Activated T-cell treated with anti-CD3 and anti-CD28 coated beads, Interleukin-2, amount 50 U/mL, for 4 hours (primary cell): ENCODE measurements at places on chromosomes 3 and 15. TPM values are rescaled to one million over a fixed set of nuclear protein-coding genes. Genes with fewer than 3 reads are reported as not detected.

GRCh38 chr15:33963831-33964664 lies 4.2 kb upstream of the CHRM5 start:
- DNase-seq = no peak

DNA sequence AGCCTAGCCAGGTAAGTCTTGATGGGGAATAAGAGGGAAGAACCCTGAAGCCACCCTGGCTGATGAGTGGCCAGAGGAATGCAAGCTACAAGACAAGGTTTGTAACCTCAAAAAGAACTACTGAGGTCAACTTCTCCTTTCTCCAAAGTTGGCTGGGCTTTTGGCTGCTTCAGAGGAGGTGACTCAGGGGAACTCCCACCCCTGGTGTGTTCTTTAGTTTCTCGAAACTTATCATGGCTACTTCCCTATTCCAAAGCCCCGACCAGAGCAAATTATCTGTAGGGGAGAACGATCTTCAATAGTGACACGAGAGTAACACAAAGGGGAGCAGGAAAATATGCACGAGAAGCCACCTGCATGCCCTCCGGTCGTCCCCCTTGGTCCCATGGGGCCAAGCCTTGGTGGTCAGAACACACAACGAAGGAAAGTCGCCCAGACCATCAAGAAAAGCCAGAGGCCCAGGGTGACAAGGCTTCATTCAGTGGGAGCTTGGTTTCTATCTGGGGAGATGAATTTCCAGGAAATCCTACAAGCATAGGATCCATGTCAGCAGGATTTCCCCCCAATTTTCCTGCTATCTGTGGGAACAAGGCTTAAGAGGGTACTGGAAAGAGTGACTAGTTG lies 6.5 kb upstream of the BCL2A1 start:
- DNase-seq = no peak

The ZNF662 gene
- total RNA-seq = 1.0 TPM

The CYP1A1 gene
- 0.60 TPM for total RNA-seq

- DNase-seq = no peak
Measured at GRCh38 chr3:177810162-177810623, 612.9 kb upstream of the TBL1XR1 start.

- DNase-seq = no peak
Measured at GRCh38 chr3:65436580-65436979, 602.1 kb downstream of the MAGI1 start.

The LYZL4 gene
- total RNA-seq = not detected

The GPR149 gene
- not detected for total RNA-seq

The PXYLP1 gene
- total RNA-seq = 3.4 TPM

GRCh38 chr3:20344400-20344959 lies 158.5 kb upstream of the SGO1 start:
- no peak for DNase-seq

- DNase-seq = no peak
Measured at GRCh38 chr3:167350245-167350862, 29.7 kb downstream of the ZBBX start.

The ALDH1A2 gene
- total RNA-seq = 0.38 TPM

DNA sequence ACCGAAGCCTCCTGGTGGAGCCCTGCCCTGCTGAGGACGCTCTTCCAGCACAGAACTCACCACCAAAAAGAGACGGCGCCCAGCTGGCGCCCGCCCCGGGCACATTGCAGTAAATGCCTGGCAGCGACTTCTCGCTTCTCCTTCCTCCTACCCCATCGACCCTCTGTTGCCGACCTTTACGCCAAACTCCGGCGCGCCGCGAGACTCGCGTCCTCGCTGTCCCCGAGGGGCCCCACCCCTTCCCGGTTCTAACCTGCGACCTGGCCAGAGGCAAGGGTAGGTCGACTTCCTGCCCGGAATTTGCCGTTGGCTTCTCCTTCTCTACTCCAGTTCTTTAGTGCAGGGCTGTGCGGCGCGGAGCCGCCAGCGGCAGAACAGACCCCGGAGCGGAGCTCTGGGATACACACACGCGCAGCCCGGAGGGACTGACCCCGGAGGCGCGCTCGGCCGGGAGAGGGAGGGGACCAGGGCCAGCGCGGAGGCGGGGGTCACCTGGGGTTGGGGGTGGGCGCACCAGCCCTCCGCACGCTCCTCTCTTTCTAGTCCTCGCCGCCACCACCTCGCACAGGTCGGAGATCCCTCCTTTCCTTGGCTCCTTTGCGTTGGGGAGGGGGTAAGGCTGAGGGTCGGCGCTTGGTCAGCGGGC lies 226.6 kb upstream of the AZI2 start:
- DNase-seq = no peak
